ENCODE measurements at places on chromosomes 11 and 22.

DNA sequence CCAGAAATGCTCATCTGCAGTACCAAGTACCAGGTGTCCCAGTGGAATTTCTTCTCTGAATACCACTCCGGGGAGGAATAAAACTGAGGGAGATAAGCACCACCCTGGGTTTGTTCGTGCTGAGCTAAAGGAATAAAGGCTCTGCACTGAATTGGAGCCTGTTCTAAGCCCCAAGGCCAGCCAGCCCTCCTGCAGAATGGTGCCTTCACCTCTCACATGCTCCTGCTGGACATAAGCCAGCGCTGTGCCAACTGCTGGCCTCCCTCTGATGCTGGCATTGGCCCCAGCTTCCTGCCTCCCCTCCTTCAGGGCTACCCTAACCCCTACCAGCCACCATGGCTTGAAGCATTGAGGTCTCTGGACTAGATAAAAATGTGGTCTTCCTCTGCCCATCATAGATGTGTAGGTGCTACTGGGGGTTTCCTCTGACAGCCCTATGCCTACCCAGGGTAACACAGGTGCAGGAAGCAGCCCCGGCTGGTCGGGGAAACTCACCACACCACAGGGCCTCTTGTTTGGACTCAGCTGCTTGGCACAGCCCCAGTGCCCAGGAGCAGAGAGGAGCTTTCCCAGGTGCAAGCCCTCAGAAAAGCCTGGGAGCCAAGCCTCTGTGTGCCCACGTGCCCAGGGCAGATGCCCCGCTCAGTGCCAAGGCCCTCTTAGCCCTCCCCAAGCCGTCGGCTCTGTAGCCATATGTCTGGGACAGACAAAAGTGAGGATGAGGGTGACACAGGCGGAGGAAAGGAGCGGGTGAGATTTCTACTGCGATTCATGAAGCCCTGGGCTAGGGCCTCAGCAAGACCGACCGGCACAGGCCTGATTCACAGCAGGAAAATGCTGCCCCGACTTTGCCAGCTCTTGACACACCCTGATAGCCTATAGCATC lies 34.1 kb upstream of the JAM3 start:
- no peak for DNase-seq

- DNase-seq: no peak
Observed at GRCh38 chr11:127218275-127218608, 217.7 kb upstream of the KIRREL3 start.

- peak; percentile 82 for DNase-seq
Observed at GRCh38 chr11:124482362-124483147, 37.1 kb upstream of the OR8B8 start.

GRCh38 chr11:2534134-2534956 lies 89.5 kb downstream of the KCNQ1 start:
- DNase-seq: no peak

- DNase-seq: peak; percentile 14
Observed at GRCh38 chr11:114479331-114479730, 40.1 kb downstream of the REXO2 start.

- DNase-seq: no peak
Observed at GRCh38 chr11:69409812-69410645, 71.4 kb upstream of the LINC01488 start.

GRCh38 chr11:74138572-74138971 lies 32.2 kb downstream of the C2CD3 start:
- DNase-seq: peak; percentile 83

GRCh38 chr22:30574095-30574981 lies at the start of gene GAL3ST1:
GAL3ST1 (minus strand) TSS chr22:30574665; CDS start chr22:30557392, 17,273 bp downstream.
- DNase-seq: no peak

DNA sequence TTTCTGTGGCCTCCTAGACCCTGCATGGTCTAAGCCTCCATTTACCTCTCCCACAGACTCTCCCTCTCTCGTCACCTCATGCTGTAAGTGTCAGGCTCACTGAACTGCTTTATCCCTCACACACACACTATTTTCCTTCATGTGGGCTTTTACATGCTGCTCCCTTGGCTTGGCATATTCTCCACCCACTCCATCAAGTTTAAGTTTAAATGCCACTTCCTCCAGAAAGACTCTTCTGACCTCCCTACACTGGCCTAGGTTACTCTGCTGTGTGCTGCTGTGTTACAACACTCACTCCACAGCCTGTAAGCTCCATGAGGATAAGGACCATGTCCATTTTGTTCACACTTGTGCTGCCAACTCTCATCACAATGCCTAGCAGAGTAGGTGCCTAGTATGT lies 2.5 kb downstream of the DCHS1 start:
- DNase-seq: no peak

- DNase-seq: no peak
Observed at GRCh38 chr11:70233511-70233934, 30.4 kb downstream of the FADD start.

Measured in A673 (cell line).